ENCODE measurements at places on chromosomes 4 and X.

DNA sequence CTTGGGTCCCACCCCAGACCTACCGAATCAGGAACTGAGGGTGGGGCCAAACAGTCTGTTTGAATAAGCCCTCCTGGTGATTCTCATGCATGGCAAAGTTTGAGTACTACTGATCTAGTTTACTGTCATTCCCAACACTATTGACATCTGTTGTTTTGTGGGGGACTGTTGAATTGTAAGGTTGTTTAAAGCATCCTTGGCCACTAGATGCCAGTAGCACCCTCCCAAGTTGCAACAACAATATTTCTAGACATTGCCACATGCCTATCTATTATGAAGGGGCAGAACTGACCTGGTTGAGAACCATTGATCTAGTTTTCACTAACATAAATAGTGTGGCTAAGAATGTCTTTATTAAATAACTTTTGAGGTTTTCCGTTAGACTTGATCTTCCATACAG lies 15.1 kb downstream of the TAF9B start:
- DNase-seq = no peak

- no peak for DNase-seq
Observed at GRCh38 chr4:183631577-183632198, 27.3 kb downstream of the RWDD4 start.

- DNase-seq = no peak
Observed at GRCh38 chrX:103373581-103373980, 2.8 kb upstream of the BEX3 start.

DNA sequence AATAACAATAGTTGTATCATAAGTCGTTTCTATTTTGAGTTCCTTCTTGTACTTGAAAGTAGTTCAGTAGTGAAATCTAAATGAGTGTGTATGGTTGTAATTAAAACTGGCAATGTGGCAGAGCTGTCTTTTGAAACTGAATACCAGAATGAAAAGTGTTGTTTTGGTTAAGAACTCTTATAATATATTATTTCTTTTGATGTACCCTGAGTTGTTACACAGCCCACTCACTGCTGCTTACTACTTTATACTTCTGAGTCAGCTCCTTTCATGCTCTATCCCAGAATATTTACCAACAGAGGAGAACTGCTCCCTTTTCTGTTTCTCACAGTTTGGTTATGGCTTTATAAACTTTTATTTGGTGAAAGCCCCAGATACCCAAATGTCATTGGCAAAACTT lies 28.8 kb downstream of the FAM199X start:
- DNase-seq = no peak

Measured in CD4-positive, alpha-beta T cell treated with Interleukin-6 at 100 ng/mL for 8 hours (primary cell).